ENCODE measurements at places on chromosomes 4 and X.

- no peak for DNase-seq
Observed at GRCh38 chr4:92235731-92236130, 68.0 kb upstream of the GRID2 start.

DNA sequence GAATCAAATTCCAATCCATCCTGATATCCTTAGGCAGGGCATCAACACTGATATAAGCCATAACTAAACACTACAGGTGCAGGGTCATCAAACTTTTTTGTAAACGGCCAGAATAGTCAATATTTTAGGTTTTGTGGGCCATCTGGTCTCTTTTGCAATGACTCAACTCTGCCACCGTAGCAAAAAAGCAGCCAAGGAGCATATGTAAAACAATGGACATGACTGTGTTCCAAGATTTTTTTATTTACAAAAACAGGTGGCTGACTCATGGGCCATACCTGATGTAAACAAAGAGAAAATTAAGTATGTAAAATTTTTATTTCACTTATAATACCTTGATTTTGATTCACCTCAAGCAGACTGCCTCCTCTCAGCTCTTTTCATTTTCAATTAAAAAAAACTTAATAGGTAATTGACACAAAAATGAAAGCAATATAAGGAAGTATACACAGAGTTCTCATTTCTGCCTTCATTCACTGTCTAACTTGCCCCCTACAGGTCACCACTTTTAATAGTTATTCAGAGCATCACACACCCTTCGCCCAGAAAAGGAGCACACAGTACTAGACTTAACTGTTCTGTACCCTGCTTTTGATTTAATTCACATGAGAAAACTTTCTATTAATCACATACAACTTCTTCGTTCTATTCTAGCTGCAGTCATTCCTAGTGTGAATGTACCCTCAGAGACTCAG lies 35.3 kb upstream of the GPM6B start:
- no peak for DNase-seq

DNA sequence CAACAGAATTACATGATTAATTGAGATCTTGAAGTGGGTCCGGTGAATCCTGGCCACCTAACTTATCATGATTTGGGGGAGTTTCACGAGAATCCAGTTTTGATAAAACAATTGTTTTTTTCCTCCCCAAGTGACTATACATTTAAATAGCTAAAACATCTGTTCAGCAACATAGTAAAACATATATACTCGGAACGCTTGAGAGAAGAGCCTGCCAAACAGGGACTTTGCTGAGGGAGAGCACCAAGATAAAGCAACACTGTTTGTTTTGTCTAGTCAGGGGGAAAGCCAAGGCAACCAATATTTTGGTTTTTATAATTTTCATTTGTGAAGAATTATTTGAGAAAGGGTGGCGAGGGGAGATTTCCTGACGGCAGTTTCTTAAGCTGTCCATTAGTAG lies 381 bp downstream of the PHEX start:
- DNase-seq, result no peak

DNA sequence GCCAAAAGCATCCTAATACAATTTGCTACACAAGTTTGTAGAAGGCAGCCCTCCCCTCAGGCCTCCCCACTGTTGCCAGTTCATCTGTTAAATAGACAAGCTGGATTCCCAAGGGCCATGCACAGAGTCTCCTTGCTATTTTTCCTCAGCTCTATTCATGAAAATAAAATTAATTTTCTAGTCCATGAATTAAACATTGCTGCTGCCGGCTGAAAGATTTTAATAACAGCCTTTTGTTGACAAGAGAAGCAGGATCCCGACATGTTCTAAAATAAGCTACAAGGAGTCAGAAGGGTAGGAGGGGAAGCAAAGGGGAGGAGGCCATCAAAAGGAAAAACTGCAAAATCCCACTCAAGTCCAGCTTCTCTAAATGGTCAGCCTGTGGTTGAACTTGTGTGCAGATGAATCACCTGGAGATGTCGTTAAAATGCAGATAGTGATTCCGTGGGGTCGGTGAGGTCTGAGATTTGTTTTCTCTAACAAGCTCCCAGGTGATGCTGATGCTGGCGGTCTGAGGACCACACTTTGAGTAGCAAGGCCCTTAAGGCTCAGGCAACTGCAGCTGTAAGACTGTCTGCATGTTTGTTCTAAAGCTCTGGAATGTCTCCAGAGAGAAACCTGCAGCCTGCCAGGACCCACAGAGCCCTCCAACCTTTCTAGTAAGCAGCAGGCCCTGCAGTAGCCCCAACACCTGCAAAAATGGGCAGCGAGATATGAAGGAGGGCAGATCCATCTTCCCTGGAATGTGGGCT lies 9.4 kb downstream of the SCD5 start:
- no peak for DNase-seq

- no peak for DNase-seq
Observed at GRCh38 chrX:41981481-41982013, 58.2 kb upstream of the CASK start.

GRCh38 chr4:94244087-94244828 lies 36.6 kb downstream of the SMARCAD1 start:
- no peak for DNase-seq

DNA sequence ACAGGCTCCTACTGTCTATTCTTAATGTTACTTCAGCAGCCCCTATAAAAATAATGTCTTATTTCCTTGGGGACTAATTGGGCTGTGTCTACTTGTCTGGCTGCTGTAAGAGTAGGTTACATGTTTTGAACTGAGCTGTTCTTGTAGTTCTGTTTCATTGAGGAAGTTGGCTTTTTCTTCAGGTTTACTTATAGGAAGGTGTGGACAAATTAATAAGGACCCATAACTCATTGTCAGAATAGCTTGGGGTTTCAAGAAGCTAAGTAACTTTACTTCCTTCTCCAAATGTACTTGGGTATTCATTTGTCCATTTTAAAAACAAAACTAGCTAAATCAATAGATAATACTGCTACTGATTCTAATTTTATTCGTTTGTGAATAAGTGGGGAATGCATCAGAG lies 487.2 kb downstream of the FAT4 start:
- no peak for DNase-seq

GRCh38 chr4:139887376-139887802 lies 221.8 kb downstream of the MGST2 start:
- DNase-seq, result no peak

- DNase-seq, result no peak
Observed at GRCh38 chr4:151930372-151930771, 169.6 kb upstream of the GATB start.

GRCh38 chr4:100848841-100849240 lies 331.0 kb upstream of the EMCN start:
- no peak for DNase-seq

DNA sequence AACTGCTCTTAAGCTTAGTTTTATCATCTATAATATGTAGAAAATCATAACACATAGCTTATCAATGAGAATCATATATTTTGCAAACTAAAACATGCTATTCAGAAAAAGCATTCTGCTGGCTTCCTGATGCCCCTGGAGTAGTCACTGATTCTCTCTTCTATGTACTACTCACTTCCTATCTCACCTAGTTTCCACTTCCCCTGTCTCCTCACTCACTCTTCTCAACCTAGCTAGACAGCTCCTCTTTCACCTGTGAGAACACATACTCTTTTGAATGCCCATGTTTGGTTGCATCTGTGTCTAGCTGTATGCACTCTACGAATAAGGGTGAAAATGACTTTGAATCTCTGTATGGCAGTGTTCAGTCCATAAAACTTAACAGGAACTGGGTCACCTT lies 9.3 kb downstream of the TMEM144 start:
- no peak for DNase-seq

DNA sequence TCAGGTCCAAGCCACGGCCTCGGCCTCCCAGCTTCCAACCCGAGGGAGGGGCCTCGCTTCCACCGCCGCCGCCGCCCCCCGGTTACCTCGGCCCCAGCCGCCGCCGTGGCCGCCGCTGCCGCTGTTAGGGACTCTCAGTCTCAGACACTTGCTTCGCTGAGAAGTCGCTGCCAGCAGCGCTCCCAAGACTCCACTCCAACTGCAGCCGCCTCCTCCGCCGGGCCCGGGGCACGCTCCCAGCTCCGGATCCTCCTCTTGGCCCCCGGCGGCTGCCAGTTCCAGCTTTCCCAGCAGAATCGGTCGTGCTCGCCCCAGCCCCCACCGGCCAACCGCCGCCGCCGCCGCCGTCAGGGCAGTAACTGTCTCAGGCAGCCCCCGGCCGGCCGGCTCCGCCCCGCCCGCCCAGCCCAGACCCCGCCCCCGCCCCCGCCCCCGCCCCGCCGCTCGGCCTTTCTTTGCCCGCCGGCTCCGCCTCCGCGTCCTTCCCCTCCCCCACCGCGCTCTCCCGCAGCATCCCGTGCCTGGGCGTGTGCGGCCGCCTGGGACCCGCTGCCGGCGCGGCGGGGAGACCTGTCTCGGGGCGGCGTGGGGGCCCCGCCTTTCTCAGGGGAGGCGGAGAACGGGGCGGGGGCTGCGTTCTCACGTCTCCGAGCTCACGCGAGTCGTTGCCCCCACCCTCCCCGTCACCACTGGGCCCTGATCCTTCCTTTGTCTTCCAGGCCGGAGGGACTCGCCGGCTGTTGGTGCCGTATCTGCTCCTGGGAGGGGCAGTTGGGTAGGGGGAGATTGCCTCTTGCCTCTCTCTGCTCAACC lies at the start of gene ANKRD50:
Gene ANKRD50 (minus strand): TSS at position 361 of the 813 bp plus-strand sequence. CDS start 2,221 bp downstream, outside the sequence.
- peak; percentile 91 for DNase-seq

DNA sequence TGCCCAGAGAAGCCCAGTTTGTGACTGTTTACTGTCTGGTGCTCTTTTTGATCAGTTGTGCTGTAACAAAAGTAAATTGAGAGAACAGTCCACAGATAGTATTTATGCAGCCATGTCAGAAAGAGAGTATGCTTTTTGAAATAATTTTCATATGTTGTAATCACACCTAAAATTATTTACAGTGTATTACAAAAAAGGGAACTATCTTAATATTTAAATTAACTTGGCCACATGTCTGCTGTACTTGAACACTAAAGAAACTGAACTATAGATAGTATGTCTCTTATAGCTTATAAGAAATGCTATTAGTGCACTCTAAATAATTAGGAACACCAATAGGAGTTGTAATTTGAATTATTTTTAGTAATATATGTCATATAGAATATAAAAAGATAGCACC lies 30.2 kb downstream of the KIAA0232 start:
- DNase-seq, result no peak

GRCh38 chr4:76155979-76156378 lies 7.8 kb upstream of the NUP54 start:
- DNase-seq, result no peak

- DNase-seq, result no peak
Observed at GRCh38 chr4:88690355-88690754, 7.3 kb downstream of the NAP1L5 start.

GRCh38 chr4:15953625-15954024 lies 9.3 kb downstream of the FGFBP2 start:
- no peak for DNase-seq

- no peak for DNase-seq
Observed at GRCh38 chrX:2664502-2664901, 26.6 kb upstream of the CD99 start.

- DNase-seq, result no peak
Observed at GRCh38 chr4:169014586-169014985, 4.5 kb upstream of the CBR4 start.

DNA sequence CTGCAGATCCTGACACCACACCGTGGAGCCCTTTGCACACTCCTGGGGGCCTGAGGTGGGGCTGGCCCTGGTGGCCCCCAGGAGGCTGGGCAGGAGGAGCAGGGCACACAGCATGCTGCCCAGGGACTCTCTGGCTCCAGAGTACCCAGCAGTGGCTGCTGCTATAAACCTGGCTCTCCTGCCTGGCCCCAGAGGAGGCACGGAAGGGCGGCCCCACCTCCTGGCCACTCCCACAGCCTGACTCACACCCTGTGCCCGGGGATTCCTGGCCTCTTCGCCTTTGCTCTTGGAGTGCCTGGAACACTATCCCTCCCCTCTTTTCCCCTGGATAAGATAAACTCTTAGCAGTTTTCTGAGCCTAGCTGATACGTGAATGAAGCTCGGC lies at the start of gene PSAPL1:
Gene PSAPL1 (minus strand): TSS at position 165 of the 385 bp plus-strand sequence. CDS start 51 bp downstream, at position 114.
- DNase-seq, result peak; percentile 39

GRCh38 chrX:130746709-130747342 lies 156.2 kb downstream of the ENOX2 start:
- DNase-seq, result no peak

- DNase-seq, result no peak
Observed at GRCh38 chr4:24470666-24471485, 113.5 kb downstream of the DHX15 start.

- DNase-seq, result no peak
Observed at GRCh38 chrX:25523574-25524540, 508.1 kb upstream of the ARX start.

- DNase-seq, result peak; percentile 23
Observed at GRCh38 chrX:118115953-118116712, 477 bp downstream of the KLHL13 start.

DNA sequence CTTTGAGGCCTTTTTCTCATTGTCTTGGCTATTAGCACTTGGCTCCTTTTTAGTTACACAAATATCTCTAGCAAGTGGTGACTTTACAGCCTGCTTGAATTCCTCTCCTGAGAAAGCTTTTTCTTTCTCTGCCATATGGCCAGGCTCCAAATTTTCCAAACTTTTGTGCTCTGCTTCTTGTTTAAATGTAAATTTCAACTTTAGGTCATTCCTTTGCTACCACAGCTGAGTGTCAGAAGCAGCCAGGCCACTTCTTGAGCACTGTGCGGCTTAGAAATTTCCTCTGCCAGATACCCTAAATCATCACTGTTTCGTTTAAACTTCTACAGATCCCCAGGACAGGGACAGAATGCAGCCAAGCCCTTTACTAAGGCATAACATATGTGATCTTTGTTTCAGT lies 222.4 kb downstream of the FBXO8 start:
- DNase-seq, result no peak

DNA sequence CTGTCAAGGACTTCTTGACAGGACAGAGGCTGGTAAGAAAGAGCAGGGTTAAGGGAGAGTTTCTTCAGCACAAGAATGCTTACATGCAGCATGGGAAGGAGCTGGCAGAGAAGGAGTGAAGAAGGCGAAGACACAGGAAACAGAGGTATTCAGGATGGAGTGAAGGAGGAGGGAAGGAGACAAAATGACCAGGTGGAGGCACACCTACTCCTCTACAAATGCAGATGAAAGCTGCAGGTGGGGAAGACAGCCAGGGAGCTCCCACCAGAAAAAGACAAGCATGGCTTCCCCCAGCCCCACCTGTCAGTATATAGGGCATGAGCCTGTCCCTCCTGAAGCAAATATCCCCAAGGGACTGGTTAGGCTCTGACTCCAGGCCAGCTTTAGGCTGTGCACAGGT lies 29.6 kb upstream of the NKRF start:
- DNase-seq, result no peak

- no peak for DNase-seq
Observed at GRCh38 chr4:186622788-186623464, 67.6 kb upstream of the MTNR1A start.

DNA sequence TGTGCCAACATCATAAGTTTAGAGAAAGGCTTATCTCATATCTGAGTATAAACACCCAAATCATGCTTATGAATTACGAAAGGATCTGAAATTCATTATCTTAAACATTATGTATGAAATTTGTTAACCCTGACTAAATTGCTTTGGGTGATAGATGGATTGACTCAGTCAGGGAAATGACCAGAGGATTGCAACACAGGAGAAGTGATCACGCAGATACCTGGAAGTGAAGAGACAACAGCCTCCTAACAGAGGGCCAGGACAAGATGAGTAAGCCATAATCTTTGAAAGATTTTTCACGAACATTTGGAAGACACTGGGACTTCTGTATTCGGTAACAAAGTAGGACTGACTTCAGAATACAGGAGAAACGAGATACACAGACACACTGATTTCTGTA lies 363.4 kb downstream of the DMD start:
- DNase-seq, result no peak
